ENCODE measurements at places on chromosomes 11 and 22.

GRCh38 chr11:115119146-115119545 lies 385.1 kb downstream of the CADM1 start:
- DNase-seq = no peak

DNA sequence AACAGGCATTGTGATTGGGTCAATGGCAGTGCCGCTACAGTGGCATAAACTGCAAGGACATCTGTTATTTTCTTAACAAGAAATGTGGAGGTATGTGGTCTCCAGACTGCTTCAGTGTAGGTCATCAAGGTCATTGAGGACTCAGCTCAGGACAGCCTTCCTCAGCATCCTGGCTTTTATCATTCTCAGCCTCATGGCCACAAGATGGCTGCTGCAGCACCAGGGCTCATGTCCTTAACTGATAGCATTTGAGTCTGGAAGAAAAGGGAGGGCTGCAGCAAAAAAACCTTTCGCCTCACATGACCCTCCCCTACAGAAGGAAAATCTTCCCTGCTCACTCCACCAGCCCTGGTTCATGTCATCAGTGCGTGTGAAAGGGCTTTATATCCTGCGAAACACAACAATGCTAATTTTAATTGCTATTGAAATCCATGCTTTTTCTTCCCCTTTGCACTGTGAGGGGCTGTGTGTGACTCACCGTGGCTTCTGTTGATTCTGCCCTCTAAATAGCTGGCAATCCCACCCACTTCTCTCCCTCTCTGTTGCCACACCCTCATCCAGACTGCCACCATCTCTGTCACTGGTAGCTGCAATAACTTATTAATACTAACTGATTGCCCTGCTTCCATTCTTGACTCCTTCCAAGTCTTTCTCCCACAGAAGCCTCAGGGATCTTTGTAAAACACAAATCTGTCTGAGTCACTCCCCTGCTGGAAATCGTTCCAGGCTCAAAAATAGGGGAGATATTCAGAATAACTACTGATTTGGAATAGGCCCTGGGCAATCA lies 43.8 kb downstream of the CHRDL2 start:
- no peak for DNase-seq

DNA sequence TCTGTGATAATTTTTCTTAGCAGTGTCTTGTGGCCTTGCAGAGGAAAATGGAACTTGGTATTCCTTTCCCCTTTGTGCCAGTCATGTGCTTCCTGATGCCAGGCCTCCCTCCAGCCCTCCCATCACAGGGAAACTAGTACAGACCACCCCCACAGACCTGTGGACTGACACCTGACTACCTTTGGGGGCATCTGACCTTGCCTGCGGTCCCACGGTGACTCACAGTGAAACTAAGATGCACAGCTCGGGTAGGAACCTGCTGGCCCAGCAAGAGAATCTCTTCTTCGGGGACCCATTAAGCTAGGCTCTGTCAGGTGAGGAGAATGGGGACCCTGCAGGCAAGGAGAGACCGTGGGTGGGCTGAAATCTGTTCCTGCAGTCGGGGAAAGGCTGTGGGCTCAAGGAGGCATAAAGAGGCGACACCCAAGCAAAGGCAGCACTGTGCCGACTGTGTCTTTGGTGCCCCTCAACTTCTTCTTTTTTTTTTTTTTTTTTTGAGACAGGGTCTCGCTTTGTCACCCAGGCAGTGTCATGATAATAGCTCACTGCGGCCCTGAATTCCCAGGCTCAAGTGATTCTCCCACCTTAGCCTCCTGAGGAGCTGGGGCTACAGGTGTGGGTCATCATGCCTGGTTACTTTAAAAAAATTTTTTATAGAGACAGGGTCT lies 20.8 kb upstream of the PEX26 start:
- DNase-seq = no peak

DNA sequence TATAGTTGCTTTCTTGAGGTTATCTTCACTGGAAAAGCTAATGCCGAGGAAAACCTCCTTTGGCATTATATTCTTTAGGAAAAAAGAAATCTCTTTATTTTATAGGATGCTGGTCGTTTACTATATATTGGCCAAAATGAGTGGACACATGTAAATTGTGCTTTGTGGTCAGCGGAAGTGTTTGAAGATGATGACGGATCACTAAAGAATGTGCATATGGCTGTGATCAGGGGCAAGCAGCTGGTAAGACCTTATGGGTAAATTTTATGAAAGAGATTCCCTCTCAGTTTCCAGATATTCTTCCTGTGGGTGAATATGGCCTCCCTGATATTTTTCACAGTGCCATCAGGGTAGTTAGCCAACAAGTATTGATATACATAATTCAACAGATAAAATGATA lies 29.4 kb upstream of the TTC36 start:
- DNase-seq = no peak

DNA sequence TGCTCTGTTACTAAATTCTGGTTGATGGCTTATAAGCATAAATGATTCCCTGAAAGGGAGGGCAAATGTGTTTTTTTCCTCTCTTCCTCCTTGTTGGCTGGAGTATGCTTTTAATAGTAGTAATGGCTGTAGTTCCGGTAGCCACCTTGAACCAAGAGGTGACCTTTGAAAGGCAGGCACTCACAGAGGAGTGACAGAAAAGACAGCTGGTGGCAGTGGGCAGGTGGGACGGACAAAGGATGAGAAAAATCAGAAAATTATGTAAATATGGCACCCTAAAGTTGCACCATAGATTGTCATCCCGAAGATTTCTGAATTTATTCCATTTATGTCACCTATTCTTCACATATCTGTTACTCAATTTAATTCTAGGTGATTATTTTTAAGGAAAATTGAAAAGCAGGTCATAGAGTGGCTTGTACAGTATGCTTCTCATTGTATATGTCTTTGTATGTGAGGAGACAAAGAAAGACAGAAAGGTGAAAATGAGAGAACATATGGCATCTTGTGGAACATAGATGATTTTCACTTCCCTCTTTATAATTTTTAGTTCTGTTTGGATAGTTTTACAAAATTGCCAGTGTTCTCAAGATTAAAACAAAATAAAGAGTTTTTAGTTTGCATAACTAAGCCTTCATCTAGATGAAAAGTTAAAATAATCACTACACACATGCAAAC lies 17.0 kb downstream of the CASP12 start:
- no peak for DNase-seq

- no peak for DNase-seq
Observed at GRCh38 chr11:32947978-32948377, 55.4 kb downstream of the QSER1 start.

DNA sequence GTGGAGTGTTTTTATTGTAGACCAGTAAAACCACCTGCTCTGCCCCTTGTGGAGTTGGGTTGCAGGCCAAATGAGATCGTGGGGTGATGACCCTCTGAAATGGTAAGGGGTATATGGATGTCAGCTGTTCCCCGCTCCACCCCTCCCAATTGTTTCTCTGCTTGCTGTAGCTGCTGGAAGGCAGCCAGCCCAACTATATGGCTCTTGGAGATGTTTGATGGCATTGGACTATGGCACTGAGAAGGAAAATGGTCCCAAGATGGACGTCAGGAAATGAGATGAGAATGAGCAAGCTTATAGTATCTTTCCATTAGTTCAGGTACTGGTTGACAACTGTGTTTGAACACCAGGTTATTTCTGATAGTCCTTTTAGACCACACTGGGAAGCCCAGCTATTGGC lies 94.8 kb upstream of the SORL1-AS1 start:
- DNase-seq = no peak

DNA sequence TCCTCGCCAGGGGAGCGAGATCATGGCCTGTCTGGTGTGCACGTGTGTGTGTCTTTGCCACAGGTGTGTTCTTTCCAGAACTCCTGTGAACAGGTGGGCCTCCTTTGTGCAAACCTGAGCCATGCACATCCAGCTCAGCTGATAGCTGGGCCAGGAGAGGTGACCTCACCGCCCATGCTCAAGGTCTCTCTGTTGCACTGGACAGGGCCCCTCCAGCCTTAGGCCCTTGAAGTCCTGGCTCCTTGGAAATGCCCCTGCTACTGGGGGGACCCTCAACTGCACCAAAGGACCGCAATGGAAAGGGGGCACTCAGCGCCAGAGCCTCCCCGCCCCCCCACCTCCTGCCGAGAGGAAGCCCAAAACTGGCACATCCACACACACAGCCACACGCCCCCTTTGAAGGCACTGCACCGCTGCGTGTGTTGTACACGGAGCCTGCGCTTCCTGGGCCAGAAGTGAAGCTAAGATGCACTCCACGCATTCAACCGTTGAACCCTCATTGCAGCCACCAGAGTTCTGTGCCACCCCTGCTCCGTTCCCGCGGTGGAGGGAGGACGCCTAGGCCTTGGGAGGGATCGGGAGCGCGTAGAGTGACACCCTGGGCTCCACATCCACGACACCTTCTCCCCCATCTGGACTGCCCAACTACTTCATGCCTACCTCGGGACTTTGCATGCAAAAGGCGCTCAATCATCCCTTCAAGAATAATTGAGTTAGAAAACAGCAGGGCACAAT lies 16.4 kb upstream of the IL2RB start:
- peak; percentile 50 for DNase-seq

GRCh38 chr11:63683133-63683991 lies 2.1 kb downstream of the RTN3 start:
- no peak for DNase-seq

DNA sequence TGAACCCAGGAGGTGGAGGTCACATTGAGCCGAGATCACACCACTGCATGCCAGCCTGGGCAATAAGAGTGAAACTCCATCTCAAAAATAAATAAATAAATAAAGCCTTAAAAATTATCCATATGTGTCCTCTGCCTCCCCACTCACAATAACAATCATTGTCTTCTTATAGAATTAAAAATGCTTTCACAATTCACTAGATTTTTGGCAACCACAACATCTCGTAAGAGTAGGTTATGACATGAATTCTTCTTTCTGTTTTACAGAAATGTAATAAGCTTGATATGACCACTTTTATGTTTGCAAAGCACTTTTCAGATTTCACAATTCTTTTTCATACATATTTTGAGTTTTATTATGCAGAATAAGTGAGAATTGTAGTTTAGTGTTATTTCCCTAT lies 54.5 kb upstream of the HSPA8 start:
- DNase-seq = no peak

GRCh38 chr11:69703768-69704507 lies at the start of gene FGF19:
FGF19 (minus strand) TSS chr11:69704022; CDS start chr11:69703876, 146 bp downstream.
- no peak for DNase-seq

- no peak for DNase-seq
Observed at GRCh38 chr11:12964650-12965049, 44.5 kb upstream of the RASSF10 start.

DNA sequence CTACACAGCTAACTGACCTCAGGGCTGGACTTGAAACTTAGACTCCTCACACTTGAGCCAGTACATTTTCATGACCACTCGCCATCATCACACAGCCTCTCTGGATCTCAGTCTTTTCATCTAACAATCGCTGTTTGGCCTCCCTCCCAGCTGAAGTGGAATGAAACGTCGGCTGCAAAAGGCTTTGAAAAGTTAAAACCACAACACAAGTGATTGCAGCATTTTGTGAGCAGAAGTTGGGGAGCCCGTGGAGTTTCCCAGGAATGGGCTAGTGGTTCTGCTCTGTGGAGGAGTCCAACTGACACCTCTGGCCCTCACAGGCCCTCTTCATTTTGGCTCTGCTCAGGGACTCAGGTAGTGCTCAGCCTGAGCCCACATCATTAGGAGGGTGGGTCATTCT lies 35.9 kb upstream of the TRIM29 start:
- DNase-seq = no peak

DNA sequence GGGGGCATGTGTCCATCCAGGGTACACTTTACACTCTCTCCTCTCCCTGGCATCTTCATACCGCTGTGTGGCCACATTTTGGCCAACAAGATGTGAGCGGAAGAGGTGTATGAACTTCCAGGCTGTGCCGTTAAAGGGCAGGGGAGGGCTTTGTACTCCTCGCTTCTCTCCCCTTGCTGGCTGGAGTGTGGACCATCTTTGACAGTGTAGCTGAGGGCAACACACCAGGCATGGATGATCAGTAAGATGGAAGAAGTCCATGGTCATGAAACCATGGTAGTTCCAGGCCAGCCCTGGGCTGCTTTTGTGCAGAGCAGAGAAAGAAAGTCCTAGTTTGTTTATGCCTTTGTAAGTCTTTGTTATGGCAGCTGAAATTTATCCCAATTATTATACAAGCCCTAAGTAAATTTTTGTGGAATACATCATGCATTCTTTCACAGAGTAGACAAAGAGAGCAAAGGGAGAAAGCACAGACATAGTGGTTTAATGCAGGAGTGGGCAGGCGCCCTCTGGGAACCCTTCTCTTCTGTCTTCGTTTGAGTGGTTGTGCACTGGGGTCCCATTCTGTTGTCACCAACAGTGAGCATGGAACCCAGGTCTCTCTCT lies 70.4 kb downstream of the FBXO7 start:
- no peak for DNase-seq

GRCh38 chr11:75205564-75206020 lies 35.0 kb upstream of the TPBGL start:
- no peak for DNase-seq

DNA sequence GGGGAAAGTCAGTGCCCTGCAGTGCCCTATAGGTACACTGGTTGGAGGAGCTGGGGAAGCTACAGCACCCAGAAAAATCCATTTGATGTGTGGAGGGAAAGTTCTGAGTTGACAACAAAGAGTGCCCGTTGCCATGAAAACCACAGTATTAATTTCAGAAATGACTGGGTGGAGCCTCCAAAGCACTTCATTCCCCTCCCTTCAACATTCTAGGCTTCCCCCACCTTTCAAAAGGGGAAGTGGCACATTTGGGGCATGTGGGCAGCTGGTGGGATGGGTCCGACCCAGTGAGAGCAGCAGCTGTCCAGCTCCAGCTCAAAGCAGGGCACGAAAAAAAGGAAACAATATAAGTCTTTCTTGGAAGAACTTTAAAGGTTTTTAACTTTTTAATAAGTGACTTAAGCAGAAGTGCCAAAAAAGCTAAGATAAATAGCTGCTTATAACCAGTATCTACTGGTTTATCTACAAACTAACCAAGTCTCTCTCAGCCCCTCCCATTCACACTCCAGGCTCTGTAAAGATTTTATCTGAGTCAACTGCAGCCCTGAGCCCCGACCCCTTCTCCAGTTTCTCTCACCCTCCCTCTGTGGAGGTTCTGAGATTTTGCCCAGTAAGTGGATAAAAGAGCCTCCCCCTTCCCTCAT lies 9.0 kb upstream of the AHNAK start:
- no peak for DNase-seq

GRCh38 chr11:9701799-9702198 lies 37.9 kb downstream of the SWAP70 start:
- DNase-seq = no peak

GRCh38 chr11:103529181-103529684 lies 420.0 kb downstream of the DYNC2H1 start:
- DNase-seq = no peak
